Effector memory CD8-positive, alpha-beta T cell (primary cell): ENCODE measurements at places on chromosomes 16 and 17.

DNA sequence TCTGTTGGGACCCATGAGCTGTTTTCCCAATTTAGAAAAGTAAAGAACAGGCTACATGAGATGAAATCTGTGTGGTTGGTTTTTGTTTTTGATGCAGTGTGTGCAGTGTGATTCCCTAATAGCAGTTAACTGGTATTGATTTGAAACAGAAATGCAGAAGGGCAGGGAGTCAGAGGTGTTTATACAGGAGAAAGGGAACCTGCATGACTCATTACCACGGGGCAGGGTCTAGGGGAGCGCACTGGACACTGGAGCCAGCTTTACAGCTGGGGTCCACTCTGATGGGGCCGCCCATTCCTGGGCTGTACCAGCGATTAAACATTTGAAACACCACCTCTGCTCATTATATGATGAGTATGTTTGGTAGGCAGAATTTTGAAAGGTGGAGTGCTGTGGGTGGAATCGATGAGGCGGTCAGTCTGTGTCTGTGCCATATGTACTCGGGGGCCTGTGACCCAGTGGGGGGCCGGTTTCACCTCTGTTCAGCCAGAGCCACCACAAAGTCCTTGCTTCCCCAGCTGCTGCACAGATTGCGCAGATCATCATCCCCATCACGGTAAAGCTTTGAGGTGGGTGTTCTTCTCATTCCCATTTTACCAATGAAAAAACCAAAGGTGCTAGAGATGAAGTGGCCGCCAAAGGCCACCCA, 142.5 kb downstream of the CMIP start:
- peaks cover 37% of the 10 kb centered on the region for H3K4me1 ChIP-seq
- H3K27ac ChIP-seq: peak overlapping the region; percentile 17

- peak overlapping the region; percentile 90 for H3K27ac ChIP-seq
- H3K36me3 ChIP-seq: peaks cover 6% of the 10 kb centered on the region
Measured at GRCh38 chr16:89122322-89122851, 28.7 kb downstream of the ACSF3 start.

DNA sequence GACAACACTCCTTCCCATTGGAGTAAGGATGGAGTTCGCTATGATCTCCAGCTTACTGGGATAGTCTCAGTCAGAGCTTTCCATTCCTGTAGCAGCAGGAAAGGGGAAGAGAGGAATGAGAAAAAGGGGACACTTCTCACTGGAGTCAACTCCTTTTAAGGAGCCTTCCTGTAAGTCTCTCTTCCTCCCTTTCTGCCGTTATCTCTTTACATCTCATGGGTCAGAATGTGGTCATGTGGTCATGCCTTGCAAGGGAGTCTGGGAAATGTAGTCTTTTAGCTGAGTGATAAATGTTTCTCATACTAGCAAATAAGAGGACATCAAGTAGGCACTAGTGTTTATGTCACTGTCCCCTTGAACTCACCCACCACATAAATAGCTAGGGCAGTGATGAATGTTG, 227.3 kb downstream of the HAPSTR1 start:
- DNase-seq: no peak
- H3K36me3 ChIP-seq: no peaks in the 10 kb centered on the region
- H3K4me3 ChIP-seq: no peak overlapping the region
- H3K27ac ChIP-seq: no peak overlapping the region
- no peaks in the 10 kb centered on the region for H3K4me1 ChIP-seq

- H3K4me1 ChIP-seq: no peaks in the 10 kb centered on the region
- no peaks in the 10 kb centered on the region for H3K36me3 ChIP-seq
- no peaks in the 10 kb centered on the region for H3K27me3 ChIP-seq
- DNase-seq: no peak
- H3K4me3 ChIP-seq: no peak overlapping the region
- H3K27ac ChIP-seq: no peak overlapping the region
Measured at GRCh38 chr17:15744885-15745284, 12.8 kb downstream of the TBC1D26 start.

- no peak within 1 kb of the TSS for H3K4me3 ChIP-seq
- no peak within 1 kb of the TSS for H3K27ac ChIP-seq
- peaks cover 76% of the 10 kb centered on the region for H3K27me3 ChIP-seq
- peaks cover 5% of the 10 kb centered on the region for H3K4me1 ChIP-seq
Measured at GRCh38 chr16:84294531-84295142, at the start of gene WFDC1. Gene WFDC1, plus strand, starts transcription at chr16:84294878. Its CDS starts 94 bp downstream, at chr16:84294972.

DNA sequence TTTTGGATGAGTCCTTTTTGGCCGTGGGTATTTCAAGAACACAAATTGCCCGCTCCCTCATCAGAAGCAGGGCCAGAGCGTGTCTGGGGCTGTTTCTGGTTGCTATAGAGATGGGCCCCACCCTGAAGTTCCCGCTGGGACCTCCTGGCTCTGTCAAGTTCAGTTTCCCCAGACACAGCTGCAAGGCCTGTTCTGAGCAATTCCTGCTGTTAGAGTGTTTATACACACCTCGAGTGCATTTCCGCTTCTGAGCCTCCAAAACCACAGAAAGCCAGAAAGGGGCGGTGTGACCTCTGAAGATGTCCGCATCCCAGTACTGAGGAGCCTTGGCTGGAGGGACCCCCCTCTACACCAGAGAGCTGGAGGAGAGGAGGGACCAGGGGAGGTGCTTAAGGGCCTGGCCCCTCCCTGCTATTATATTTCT, 9.3 kb upstream of the WBP2 start:
- H3K27ac ChIP-seq: peak overlapping the region; percentile 90
- H3K4me3 ChIP-seq: peak overlapping the region; percentile 75

DNA sequence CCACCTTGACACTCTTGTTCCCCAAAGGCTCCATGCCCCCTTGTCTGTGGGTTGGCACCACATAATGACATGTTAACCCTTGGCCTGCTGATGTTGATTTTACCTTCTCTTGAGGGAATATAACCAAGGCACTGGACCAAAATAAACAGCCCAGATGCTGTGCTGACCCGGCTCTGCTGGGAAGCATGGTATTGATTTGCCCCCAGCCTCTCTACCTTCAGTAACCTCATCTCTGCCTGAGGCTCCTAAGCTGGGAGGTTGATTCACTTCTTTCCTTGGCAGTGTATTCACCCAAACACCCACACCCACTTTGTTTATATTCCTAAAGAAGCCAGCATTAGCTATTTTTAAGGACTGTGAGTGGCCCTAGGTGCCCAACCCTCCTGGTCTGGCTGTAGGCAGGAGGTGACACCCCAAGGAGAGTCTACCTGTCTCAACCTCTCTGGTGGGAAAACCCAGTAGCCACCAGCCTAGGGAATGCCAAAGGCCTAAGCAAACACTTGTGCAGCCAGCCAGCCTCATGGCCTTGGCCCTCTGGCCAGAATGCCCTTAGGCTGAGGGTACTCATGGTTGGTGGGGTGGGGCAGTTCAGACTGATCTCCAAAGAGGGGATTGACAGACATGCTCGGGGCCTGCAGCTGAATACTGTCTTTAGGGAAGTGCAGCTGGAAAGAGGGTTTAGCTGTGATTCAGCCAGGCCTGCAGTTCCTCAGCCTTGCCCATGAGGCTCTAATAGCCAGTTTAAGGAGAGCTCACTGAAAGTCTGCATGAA, 42.7 kb downstream of the GNAO1 start:
- no peak overlapping the region for H3K4me3 ChIP-seq
- H3K27me3 ChIP-seq: no peaks in the 10 kb centered on the region
- peaks cover 3% of the 10 kb centered on the region for H3K4me1 ChIP-seq
- no peak overlapping the region for H3K27ac ChIP-seq
- no peak for DNase-seq

DNA sequence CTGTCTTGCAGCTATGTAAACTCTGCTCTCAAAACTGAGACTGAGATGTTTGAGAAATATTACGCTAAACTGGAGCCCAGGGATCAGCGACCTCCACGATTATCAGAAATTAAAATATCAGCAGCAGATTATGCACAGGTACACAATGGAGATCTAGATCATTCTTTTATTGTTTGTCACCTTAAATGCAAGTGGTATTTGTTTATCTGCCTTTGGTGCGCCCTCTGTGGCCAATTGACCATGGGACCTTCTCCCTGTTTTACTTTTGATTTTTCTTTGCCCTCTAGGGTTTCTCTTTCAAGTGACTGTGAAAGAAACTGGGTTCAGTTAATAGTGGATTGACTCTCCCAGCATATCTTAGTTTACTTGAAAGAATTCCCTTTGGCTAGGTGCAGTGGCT, 42.1 kb downstream of the PRSS54 start:
- H3K4me3 ChIP-seq: no peak overlapping the region
- peaks cover 7% of the 10 kb centered on the region for H3K36me3 ChIP-seq
- H3K27ac ChIP-seq: no peak overlapping the region
- H3K4me1 ChIP-seq: peaks cover 10% of the 10 kb centered on the region

- DNase-seq: no peak
- H3K27me3 ChIP-seq: no peaks in the 10 kb centered on the region
- H3K4me3 ChIP-seq: no peak overlapping the region
- H3K36me3 ChIP-seq: no peaks in the 10 kb centered on the region
- H3K27ac ChIP-seq: no peak overlapping the region
Measured at GRCh38 chr17:50458701-50459676, 9.7 kb downstream of the CHAD start.

DNA sequence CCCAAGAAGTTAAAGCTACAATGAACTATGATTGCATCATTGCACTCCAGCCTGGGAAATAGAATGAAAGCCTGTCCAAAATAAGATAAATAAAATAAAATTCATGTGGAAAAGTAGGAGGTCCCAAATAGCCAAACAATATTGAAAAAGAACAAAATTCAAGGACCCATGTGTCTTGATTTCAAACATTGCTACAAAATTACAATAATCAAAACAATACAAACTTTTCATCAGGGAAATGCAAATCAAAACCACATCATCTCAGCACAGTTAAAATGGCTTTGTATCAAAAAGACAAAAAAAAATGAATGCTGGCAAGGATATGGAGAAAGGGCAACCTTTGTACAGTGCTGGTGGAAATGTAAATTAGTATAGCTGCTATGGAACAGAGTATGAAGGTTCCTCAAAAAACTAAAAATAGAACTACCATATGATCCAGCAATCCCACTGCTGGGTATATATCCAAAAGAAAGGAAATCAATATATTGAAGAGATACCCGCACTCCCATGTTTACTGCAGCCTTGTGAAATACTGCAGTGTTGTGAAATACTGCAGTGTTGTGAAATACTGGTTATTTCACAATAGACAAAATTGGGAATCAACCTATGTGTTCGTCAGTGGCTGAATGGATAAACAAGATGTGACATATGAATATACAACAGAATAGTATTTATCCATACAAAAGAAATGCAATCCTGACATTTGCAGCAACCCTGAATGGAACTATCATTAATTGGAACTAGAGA, 24.5 kb upstream of the ZNF287 start:
- H3K4me3 ChIP-seq: no peak overlapping the region
- H3K36me3 ChIP-seq: peaks cover 4% of the 10 kb centered on the region
- no peaks in the 10 kb centered on the region for H3K4me1 ChIP-seq
- H3K27ac ChIP-seq: no peak overlapping the region
- H3K27me3 ChIP-seq: peaks cover 32% of the 10 kb centered on the region

DNA sequence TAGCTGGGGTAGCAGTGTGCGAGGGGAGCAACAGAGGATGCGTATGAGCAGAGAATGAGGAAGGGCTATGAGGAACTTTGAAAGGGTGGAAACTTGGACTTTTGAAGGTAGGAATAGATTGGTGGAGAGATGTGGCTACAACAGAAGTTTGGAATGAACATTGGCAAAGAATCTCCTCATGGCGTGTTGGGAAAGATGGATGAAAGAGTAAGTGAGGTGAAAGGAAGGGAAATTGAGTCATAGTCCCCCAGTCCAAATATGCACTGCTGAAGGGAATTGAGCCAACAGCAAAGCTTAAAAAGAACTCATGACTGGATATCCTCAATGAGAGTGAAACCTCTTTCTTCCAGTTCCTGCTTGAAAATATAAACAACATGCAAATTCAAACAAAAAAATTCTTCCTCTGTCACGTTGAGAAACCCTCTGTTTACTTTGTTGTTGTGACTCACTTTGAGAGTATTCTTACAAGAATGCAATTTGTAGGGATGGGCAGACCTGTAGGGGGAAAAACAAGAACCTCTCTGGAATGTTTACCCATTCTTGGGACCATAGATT, 313.2 kb upstream of the KCNJ16 start:
- H3K27me3 ChIP-seq: no peaks in the 10 kb centered on the region
- no peak for DNase-seq
- no peak overlapping the region for H3K27ac ChIP-seq
- H3K4me1 ChIP-seq: no peaks in the 10 kb centered on the region
- no peak overlapping the region for H3K4me3 ChIP-seq

- H3K4me3 ChIP-seq: peak overlapping the region; percentile 84
- peaks cover 3% of the 10 kb centered on the region for H3K36me3 ChIP-seq
- H3K4me1 ChIP-seq: peaks cover 38% of the 10 kb centered on the region
Measured at GRCh38 chr16:11232852-11233726, 22.9 kb downstream of the SOCS1 start.

GRCh38 chr17:17816240-17816814, 20.5 kb downstream of the SREBF1 start:
- H3K4me3 ChIP-seq: no peak overlapping the region
- DNase-seq: no peak
- H3K27ac ChIP-seq: peak overlapping the region; percentile 60
- no peaks in the 10 kb centered on the region for H3K27me3 ChIP-seq
- H3K4me1 ChIP-seq: peaks cover 21% of the 10 kb centered on the region

DNA sequence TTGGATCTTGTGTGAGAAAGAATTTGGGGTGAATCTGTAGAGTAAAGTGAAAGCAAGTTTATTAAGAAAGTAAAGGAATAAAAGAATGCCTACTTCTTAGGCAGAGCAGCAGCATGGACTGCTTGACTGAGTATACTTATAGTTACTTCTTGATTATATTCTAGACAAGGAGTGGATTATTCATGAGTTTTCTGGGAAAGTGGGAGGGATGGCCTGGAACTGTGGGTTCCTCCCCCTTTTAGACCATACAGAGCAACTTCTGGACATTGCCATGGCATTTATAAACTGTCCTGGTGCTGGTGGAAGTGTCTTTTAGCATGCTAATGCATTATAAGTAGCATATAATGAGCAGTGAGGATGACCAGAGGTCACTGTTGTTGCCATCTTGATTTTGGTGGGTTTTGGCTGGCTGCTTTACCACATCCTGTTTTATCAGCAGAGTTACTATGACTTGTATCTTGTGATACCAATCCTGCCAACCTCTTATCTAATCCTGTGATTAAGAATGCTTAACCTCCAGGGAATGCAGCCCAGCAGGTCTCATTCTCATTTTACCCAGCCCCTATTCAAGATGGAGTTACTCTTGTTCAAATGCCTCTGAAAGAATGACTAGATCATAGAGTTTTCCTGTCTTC, 58.7 kb downstream of the HSD17B2 start:
- no peak overlapping the region for H3K27ac ChIP-seq
- no peak for DNase-seq
- H3K36me3 ChIP-seq: no peaks in the 10 kb centered on the region
- H3K27me3 ChIP-seq: peaks cover 9% of the 10 kb centered on the region
- H3K4me1 ChIP-seq: peaks cover 2% of the 10 kb centered on the region

GRCh38 chr17:48155889-48156611, 48.5 kb downstream of the SNX11 start:
- peaks cover 69% of the 10 kb centered on the region for H3K36me3 ChIP-seq
- DNase-seq: no peak
